Activated CD8-positive, alpha-beta memory T cell treated with anti-CD3 and anti-CD28 coated beads, Interleukin-2, amount 10 ng/mL, durations not matched to agents 7 days and 5 days (primary cell): ENCODE measurements at places on chromosomes 7 and 10. TPM values are rescaled to one million over a fixed set of nuclear protein-coding genes. Genes with fewer than 3 reads are reported as not detected.

DNA sequence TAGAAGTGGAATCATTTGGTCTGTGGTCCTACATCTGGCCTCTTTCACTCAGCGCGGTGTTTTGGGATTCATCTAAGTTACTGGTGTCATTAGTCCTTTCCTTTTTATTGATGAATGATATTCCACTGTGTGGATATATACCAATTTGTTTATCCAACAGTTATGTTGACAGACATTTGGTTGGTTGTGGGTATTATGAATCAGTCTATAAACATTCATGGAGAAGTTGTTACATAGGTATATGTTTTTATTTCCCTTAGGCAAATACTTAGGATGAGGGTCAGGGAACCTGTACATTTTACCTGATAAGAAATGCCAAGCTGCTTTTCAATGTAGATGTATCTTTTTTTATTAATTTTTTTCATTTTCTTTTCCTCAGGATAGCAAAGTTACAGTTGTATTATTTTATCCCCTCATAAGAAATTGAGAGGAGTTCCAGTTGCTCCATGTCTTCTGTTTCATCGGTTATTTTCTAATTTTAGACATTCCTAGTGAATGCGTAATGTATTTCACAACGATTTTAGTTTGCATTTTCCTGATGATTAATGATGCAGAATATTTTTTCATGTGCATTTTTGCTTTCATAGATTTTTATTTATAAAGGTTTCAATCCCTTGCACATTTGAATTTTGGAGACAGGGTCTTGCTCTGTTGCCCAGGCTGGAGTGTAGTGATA is 203.8 kb upstream of the SH2B2 start:
- peaks cover 13% of the 10 kb centered on the region for H3K36me3 ChIP-seq
- H3K27me3 ChIP-seq: no peaks in the 10 kb centered on the region
- H3K27ac ChIP-seq: no peak overlapping the region
- H3K4me1 ChIP-seq: no peaks in the 10 kb centered on the region
- DNase-seq: no peak
- no peak overlapping the region for H3K4me3 ChIP-seq

DNA sequence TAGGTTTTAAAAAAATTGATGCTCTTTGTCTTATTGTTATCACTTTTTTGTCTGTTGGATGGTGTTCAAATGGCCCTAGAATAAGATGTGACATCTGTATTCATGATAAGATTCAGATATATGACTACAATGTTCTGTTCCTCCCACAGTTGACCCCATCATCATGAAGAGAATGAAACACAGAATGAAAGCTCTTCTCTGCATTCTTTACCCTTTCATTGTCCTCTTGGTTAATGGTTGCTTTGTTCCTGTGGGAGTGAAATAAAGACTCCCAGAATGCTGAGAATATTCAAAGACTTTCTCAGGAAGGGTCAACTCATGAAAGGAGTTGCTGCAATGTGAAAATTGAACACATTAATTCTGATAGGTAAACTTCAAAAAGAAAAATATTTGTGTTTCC is 1015.8 kb downstream of the SORCS3 start:
- no peaks in the 10 kb centered on the region for H3K27me3 ChIP-seq
- no peaks in the 10 kb centered on the region for H3K4me1 ChIP-seq
- no peak overlapping the region for H3K27ac ChIP-seq
- no peak overlapping the region for H3K4me3 ChIP-seq
- H3K36me3 ChIP-seq: no peaks in the 10 kb centered on the region

DNA sequence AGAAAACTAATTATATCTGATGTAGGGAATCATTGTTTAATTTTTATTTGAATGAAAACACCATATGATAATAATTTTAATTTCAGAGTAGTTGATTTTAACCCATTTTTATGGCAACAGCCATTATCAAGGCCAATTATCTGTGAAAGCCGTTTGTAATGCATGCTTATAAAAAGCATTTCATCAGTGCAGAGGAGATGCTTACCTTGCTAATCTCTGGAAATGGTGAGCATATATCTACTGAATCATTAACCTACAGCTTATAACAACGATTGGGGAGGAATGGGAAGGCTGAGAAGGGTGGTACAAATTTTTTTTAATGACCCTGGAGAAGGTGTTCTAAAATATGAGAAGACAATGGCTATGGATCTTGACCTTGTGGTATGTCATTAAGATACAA is 235.6 kb downstream of the DGKB start:
- no peak for DNase-seq
- no peaks in the 10 kb centered on the region for H3K36me3 ChIP-seq
- no peaks in the 10 kb centered on the region for H3K27me3 ChIP-seq
- no peaks in the 10 kb centered on the region for H3K4me1 ChIP-seq
- H3K4me3 ChIP-seq: no peak overlapping the region

- DNase-seq: no peak
- H3K27ac ChIP-seq: no peak overlapping the region
- H3K36me3 ChIP-seq: no peaks in the 10 kb centered on the region
- H3K4me1 ChIP-seq: peaks cover 10% of the 10 kb centered on the region
- no peaks in the 10 kb centered on the region for H3K27me3 ChIP-seq
Measured at GRCh38 chr7:151709141-151710038, 167.5 kb downstream of the PRKAG2 start.

- H3K36me3 ChIP-seq: no peaks in the 10 kb centered on the region
- no peaks in the 10 kb centered on the region for H3K27me3 ChIP-seq
- no peak for DNase-seq
- no peaks in the 10 kb centered on the region for H3K4me1 ChIP-seq
- no peak overlapping the region for H3K27ac ChIP-seq
- no peak overlapping the region for H3K4me3 ChIP-seq
Measured at GRCh38 chr7:31858055-31858454, 171.0 kb downstream of the PPP1R17 start.

- no peaks in the 10 kb centered on the region for H3K36me3 ChIP-seq
- no peak for DNase-seq
- no peak overlapping the region for H3K4me3 ChIP-seq
- H3K4me1 ChIP-seq: no peaks in the 10 kb centered on the region
Measured at GRCh38 chr10:124259139-124259825, 159.4 kb downstream of the OAT start.

GRCh38 chr7:2698581-2699288 is 10.7 kb downstream of the AMZ1 start:
- peak overlapping the region; percentile 47 for H3K4me3 ChIP-seq
- H3K4me1 ChIP-seq: peaks cover 36% of the 10 kb centered on the region
- no peaks in the 10 kb centered on the region for H3K36me3 ChIP-seq

DNA sequence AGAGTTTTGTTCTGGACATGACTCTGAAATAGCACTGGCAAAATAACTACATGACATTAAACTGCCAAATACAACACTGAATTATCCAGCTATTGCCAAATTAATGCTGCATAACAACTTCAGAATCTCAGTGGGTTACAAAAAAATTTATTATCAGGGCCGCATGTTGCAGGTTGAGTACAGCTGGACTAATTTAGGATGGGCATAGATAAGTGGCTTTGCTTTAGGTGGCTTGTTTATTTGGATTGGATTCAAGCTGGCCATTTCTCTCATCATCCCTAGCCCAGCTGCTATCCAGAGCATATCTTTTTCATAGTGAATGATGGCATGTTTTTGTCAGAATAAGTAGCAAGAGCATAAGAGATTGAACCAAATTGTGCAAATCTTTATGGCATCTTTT is 1277.1 kb downstream of the REEP3 start:
- no peak overlapping the region for H3K4me3 ChIP-seq
- no peaks in the 10 kb centered on the region for H3K4me1 ChIP-seq
- no peaks in the 10 kb centered on the region for H3K36me3 ChIP-seq
- H3K27ac ChIP-seq: no peak overlapping the region
- no peak for DNase-seq

GRCh38 chr7:69334701-69335100 is 263.6 kb upstream of the AUTS2 start:
- H3K36me3 ChIP-seq: no peaks in the 10 kb centered on the region
- H3K27ac ChIP-seq: no peak overlapping the region
- no peak overlapping the region for H3K4me3 ChIP-seq
- no peaks in the 10 kb centered on the region for H3K4me1 ChIP-seq

DNA sequence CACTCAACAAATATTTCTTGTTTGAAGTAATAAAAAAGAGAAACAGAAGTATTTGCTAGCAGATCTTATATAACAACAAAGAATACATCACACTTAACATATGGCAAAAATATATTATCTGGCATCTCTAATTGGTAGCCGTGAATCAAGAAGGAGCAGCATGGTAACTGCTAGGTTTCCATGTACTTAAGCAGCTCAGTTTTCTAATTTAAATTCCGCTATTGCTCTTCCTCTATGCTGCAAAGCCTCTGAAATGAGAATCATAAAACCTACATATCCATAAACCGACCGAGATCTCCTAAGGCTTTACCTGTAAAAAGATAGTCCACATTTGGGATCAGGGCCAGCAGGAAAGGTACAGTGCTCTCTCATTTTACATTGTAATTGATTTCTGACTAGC is 76.6 kb upstream of the PTPRZ1 start:
- no peaks in the 10 kb centered on the region for H3K36me3 ChIP-seq
- no peak for DNase-seq
- no peaks in the 10 kb centered on the region for H3K27me3 ChIP-seq
- H3K27ac ChIP-seq: no peak overlapping the region
- H3K4me3 ChIP-seq: no peak overlapping the region
- H3K4me1 ChIP-seq: no peaks in the 10 kb centered on the region

DNA sequence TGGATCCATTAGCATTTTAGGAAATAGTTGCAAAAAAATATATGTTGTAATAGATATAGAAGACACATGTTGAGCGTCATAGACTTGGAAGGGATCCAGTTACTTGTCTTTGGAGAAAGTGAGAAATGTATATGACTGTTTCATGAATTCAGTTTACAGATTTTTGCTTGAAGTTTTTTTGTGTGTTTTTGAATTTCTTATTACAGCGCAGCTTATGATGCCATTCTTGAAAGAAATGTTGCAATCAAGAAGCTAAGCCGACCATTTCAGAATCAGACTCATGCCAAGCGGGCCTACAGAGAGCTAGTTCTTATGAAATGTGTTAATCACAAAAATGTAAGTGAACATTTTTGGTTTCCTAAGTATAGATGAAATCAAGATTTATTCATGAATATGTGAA is 98.2 kb downstream of the MAPK8 start:
- no peak overlapping the region for H3K27ac ChIP-seq
- no peaks in the 10 kb centered on the region for H3K27me3 ChIP-seq
- H3K36me3 ChIP-seq: no peaks in the 10 kb centered on the region
- peaks cover 12% of the 10 kb centered on the region for H3K4me1 ChIP-seq
- H3K4me3 ChIP-seq: no peak overlapping the region

GRCh38 chr10:27447540-27447939 is 56.6 kb upstream of the RAB18 start:
- H3K27ac ChIP-seq: no peak overlapping the region
- no peaks in the 10 kb centered on the region for H3K36me3 ChIP-seq
- no peaks in the 10 kb centered on the region for H3K27me3 ChIP-seq
- DNase-seq: no peak
- no peak overlapping the region for H3K4me3 ChIP-seq
- no peaks in the 10 kb centered on the region for H3K4me1 ChIP-seq

DNA sequence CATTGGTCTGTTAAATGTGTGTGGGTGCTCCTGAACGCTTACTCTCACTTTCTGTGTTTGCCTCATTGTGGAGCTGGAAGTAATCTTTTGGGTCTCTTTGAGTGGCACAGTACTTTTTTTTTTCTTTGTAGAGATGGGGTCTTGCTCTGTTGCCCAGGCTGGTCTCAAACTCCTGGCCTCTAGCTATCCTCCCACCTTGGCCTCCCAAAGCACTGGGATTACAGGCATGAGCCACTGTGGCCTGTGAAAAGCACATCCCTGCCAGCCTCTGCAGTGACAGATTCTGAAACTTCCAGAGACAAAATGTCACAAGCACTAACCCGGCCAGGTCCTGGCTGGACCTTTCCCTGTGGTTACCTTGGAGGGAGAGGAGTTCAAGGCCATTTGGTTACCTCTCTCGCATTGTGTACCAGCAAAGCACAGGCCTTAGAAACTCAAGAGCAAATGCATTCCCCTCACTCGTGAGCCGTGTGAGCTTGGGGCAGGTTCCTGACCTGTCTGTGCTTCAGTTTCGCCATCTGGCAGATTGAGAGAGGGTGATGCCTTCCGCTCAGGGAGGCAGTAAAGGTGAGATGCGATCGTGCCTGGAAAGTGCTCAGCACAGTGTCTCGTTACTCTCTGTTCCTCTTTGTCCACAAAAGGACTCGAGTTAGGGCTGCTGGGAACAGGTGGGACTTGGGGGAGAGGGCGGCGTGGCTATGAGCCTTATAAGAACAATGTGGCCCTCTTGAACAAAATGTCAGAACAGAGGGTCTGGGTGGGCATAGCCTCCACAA is 72.6 kb upstream of the SEPHS1 start:
- H3K27ac ChIP-seq: no peak overlapping the region
- DNase-seq: no peak
- H3K36me3 ChIP-seq: no peaks in the 10 kb centered on the region
- H3K4me1 ChIP-seq: no peaks in the 10 kb centered on the region
- no peak overlapping the region for H3K4me3 ChIP-seq
- peaks cover 8% of the 10 kb centered on the region for H3K27me3 ChIP-seq

GRCh38 chr10:101848408-101848807 is 4.8 kb upstream of the KCNIP2 start:
- no peaks in the 10 kb centered on the region for H3K36me3 ChIP-seq
- no peak overlapping the region for H3K4me3 ChIP-seq
- DNase-seq: no peak
- peaks cover 4% of the 10 kb centered on the region for H3K27me3 ChIP-seq
- no peak overlapping the region for H3K27ac ChIP-seq

DNA sequence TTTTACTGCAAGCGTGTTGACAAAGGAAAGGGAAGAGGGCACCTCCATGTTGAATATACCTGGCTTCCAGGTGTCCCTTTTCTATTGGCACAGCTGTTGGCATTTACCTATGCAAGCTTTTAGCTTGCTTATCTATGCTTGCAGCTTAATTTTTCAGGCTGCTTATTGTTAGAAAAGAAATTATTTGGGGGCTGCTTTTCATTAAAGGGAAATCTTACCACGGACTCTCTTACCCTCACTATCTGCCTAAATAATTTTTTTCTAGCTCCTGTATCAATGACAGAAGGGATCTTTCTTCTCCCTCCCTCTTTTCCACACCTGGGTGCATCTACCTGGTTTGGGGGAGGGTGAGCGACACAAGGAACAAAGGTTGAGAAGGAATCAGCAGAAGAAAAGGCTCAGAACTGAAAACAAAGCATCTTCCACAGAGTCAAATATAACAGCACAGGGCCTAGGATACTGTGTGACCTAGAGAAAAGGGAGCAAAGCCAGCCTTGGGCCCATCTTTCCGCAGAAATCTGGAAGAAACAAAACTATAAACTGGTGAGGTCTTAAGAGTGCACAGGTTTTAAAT is 15.2 kb upstream of the GJC3 start:
- H3K27ac ChIP-seq: no peak overlapping the region
- no peaks in the 10 kb centered on the region for H3K36me3 ChIP-seq
- DNase-seq: no peak
- H3K27me3 ChIP-seq: peaks cover 33% of the 10 kb centered on the region
- H3K4me3 ChIP-seq: no peak overlapping the region

- no peak for DNase-seq
- no peaks in the 10 kb centered on the region for H3K36me3 ChIP-seq
Measured at GRCh38 chr7:46226860-46227259, 305.8 kb upstream of the IGFBP3 start.

GRCh38 chr7:85469446-85470010 is 282.7 kb upstream of the SEMA3D start:
- DNase-seq: no peak
- H3K27me3 ChIP-seq: no peaks in the 10 kb centered on the region
- no peak overlapping the region for H3K4me3 ChIP-seq
- H3K4me1 ChIP-seq: peaks cover 2% of the 10 kb centered on the region
- no peaks in the 10 kb centered on the region for H3K36me3 ChIP-seq

The ADARB2 gene
- not detected for total RNA-seq

The ZCCHC24 gene
- 2.4 TPM for total RNA-seq

The CHST15 gene
- total RNA-seq: not detected

The TRIL gene
- not detected for total RNA-seq

The PILRA gene
- total RNA-seq: 3.4 TPM

The DOCK1 gene
- total RNA-seq: not detected

The LRRC4 gene
- total RNA-seq: not detected

The OR2A5 gene
- not detected for total RNA-seq

The FOXP2 gene
- not detected for total RNA-seq

The CCDC136 gene
- 5.8 TPM for total RNA-seq

The GTPBP4 gene
- 88.2 TPM for total RNA-seq

The PON2 gene
- total RNA-seq: 7.4 TPM
